ENCODE measurements at places on chromosomes 1 and 21.

GRCh38 chr1:51073456-51073855 lies 28.6 kb upstream of the C1orf185 start:
- no peak overlapping the region for H3K27ac ChIP-seq
- H3K36me3 ChIP-seq: no peaks in the 10 kb centered on the region
- H3K4me1 ChIP-seq: no peaks in the 10 kb centered on the region
- peaks cover 23% of the 10 kb centered on the region for H3K27me3 ChIP-seq
- DNase-seq: no peak

- H3K27ac ChIP-seq: peak overlapping the region; percentile 53
- DNase-seq: no peak
- no peaks in the 10 kb centered on the region for H3K27me3 ChIP-seq
- H3K4me1 ChIP-seq: peaks cover 3% of the 10 kb centered on the region
These were observed 132.6 kb downstream of the MACF1 start for GRCh38 chr1:39337067-39337466.

GRCh38 chr1:169110689-169111447 lies 4.4 kb downstream of the ATP1B1 start:
- no peak for DNase-seq
- peaks cover 9% of the 10 kb centered on the region for H3K36me3 ChIP-seq
- H3K27me3 ChIP-seq: peaks cover 18% of the 10 kb centered on the region
- peaks cover 42% of the 10 kb centered on the region for H3K4me1 ChIP-seq
- H3K4me3 ChIP-seq: no peak overlapping the region

DNA sequence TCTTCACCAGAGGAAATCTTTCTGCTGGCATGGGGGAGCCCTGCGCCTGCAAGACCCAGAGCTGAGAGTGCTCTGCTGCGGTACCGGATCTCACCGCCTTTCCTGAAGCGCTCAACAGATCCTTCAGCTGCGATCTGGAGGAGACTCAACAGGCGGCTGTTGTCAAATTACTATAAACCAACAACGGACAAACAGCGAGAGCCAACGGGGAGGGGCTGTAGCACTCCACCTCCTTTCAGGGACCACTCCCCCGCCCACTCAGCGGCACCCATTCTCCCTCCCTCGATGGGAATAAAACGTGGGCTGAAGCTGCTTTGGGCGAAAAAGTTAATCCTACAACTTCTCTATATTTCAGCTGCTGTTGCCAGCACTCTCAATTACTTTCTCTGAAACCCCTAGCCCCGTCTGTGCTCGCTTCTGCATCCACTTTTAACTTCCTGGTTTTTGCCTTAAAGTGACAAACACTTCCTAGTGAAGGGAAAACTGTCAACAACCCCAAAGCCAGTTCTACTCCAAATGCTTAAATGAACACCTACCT lies at the start of gene FMO5:
Gene FMO5 (minus strand): TSS at position 147 of the 538 bp plus-strand sequence. CDS start 310 bp downstream, outside the sequence.
- peaks cover 17% of the 10 kb centered on the region for H3K4me1 ChIP-seq
- H3K27ac ChIP-seq: peak within 1 kb of the TSS; percentile 62
- H3K27me3 ChIP-seq: no peaks in the 10 kb centered on the region
- peak within 1 kb of the TSS; percentile 83 for H3K4me3 ChIP-seq
- DNase-seq: peak; percentile 61
- no peaks in the 10 kb centered on the region for H3K36me3 ChIP-seq

DNA sequence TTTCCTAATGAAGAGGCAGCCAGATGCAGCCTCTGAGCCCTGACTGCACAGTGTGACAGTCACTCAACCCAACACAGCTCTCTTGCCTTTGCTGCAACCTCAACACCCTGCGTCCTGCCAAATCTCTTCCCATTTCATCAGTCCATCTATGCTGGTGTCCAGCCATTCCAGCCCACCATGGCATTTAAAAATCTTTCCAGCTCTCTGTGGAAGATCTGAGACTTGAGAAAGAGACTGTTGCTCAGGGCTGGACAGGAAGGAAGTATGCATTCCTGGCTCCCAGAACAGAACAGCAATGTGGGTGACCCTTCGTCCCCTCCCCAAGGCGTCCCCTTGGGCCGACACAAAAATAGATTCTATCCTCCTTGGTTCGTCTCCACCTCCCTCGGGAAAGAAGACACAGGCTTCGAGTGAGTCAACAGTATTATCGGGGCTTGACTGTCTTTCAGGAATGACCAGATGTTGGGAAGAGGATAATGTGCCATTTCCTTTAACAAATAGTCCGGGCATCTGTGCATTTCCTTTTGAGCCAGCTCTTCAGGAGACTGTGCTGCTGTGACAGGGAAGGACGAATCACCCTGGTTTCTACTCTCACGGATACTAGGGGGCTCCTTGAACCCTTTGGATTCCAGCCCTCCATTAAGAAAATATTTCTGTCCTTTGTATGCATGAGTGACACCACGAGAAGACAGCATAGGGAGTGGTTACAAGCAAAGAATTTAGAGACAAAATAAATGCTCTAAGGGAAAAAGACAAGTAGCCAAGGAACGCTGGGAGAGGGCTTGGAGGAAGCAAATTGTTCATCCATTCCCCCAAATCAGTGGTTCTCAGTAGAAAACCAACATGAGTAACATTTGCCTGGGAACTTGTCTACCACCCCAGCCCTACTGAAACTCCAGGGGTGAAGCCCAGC lies 111.4 kb upstream of the CDC42BPA start:
- H3K4me3 ChIP-seq: no peak overlapping the region
- peaks cover 20% of the 10 kb centered on the region for H3K27me3 ChIP-seq
- H3K36me3 ChIP-seq: no peaks in the 10 kb centered on the region

DNA sequence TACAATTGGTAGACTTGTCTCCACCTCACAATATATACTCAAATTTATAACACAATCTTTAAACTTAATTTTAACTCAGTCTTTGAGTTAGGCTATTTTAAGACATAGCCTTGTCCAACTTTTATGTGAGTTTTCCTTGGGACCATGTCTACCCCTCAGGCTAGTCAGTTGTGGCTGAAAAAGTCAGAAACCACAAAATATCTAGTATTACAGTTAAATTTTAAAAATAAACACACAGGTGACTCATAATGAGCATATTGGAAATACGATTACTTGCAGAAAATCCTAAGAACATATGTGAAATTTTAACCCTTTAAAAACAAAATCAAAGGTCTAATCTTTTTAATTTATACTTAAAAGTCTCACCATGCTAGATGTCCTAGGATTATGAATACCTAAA lies 4.8 kb upstream of the ASB17 start:
- H3K4me3 ChIP-seq: no peak overlapping the region
- peaks cover 3% of the 10 kb centered on the region for H3K27me3 ChIP-seq
- no peaks in the 10 kb centered on the region for H3K36me3 ChIP-seq
- DNase-seq: no peak
- no peak overlapping the region for H3K27ac ChIP-seq
